ENCODE measurements at places on chromosomes 7 and 10. TPM values are rescaled to one million over a fixed set of nuclear protein-coding genes. Genes with fewer than 3 reads are reported as not detected.

Gene MMRN2
- 5.4 TPM for total RNA-seq

Gene FAM200A
- 8.1 TPM for total RNA-seq

Gene CPEB3
- 8.0 TPM for total RNA-seq

- no peak overlapping the region for H3K27ac ChIP-seq
- H3K27me3 ChIP-seq: no peaks in the 10 kb centered on the region
- H3K4me1 ChIP-seq: no peaks in the 10 kb centered on the region
Observed at GRCh38 chr10:24518981-24519597, 204.6 kb downstream of the ARHGAP21 start.

GRCh38 chr10:108894402-108895301, 1028.7 kb downstream of the XPNPEP1 start:
- H3K27me3 ChIP-seq: no peaks in the 10 kb centered on the region
- DNase-seq: no peak
- H3K4me1 ChIP-seq: no peaks in the 10 kb centered on the region
- no peak overlapping the region for H3K4me3 ChIP-seq
- no peak overlapping the region for H3K27ac ChIP-seq
- H3K36me3 ChIP-seq: no peaks in the 10 kb centered on the region

DNA sequence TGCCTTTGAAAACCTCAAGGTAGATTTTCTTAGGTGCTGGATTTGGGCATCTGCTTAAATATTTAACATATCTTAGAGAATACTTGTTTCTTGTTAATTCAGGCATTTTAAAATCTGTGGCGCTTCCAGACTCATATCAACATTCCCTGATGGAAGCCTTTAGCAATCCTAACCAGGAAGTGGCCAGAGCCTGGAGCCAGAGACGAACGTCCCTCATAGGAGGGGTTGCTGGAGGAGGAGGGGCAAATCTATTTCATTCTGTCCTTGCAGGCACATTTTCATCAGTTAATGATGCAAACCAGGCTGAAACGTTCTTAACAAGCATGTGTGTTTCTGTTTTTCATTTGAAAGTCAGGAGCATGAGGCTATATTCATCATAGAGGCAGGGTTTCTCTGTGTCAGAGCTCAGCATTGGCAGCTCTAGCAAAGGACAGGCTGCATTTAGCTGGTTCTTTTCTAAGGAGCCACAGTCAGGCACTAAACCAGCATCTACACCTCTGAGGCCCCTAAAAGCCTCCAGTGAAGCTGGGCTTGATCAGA, 17.8 kb upstream of the IFIT2 start:
- no peak overlapping the region for H3K4me3 ChIP-seq
- H3K4me1 ChIP-seq: peaks cover 3% of the 10 kb centered on the region
- no peaks in the 10 kb centered on the region for H3K36me3 ChIP-seq
- peak; percentile 22 for DNase-seq
- no peaks in the 10 kb centered on the region for H3K27me3 ChIP-seq

- no peak overlapping the region for H3K4me3 ChIP-seq
- H3K27ac ChIP-seq: no peak overlapping the region
- peaks cover 4% of the 10 kb centered on the region for H3K36me3 ChIP-seq
- no peak for DNase-seq
- peaks cover 3% of the 10 kb centered on the region for H3K4me1 ChIP-seq
Observed at GRCh38 chr10:22609719-22610465, 104.5 kb downstream of the PIP4K2A start.

- H3K36me3 ChIP-seq: peaks cover 10% of the 10 kb centered on the region
- H3K4me3 ChIP-seq: peak overlapping the region; percentile 99
- H3K4me1 ChIP-seq: peaks cover 21% of the 10 kb centered on the region
- H3K27ac ChIP-seq: peak overlapping the region; percentile 91
- no peak for DNase-seq
Observed at GRCh38 chr7:99407872-99408378, 472 bp downstream of the PDAP1 start.

GRCh38 chr7:69859342-69859741, 261.1 kb downstream of the AUTS2 start:
- peaks cover 36% of the 10 kb centered on the region for H3K4me1 ChIP-seq
- H3K36me3 ChIP-seq: no peaks in the 10 kb centered on the region
- no peak overlapping the region for H3K4me3 ChIP-seq
- no peaks in the 10 kb centered on the region for H3K27me3 ChIP-seq
- H3K27ac ChIP-seq: no peak overlapping the region

DNA sequence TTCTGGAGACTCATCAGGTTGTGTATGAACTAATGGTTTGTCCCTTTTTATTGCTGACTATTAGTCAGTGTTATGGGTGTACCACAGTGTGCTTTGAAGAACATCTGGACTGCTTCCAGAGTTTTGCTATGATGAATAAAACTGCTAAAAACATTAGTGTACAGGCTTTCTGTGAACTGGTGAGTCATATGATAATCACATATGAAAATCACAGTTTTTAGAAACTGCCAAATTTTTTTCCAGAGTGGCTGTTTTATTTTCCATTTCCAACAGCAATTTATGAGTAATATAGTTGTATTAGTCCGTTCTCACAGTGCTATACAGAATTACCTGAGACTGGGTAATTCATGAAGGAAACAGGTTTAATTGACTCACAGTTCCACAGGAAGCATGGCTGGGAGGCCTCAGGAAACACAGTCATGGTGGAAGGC, 281.2 kb upstream of the VSTM2A start:
- DNase-seq: no peak
- no peaks in the 10 kb centered on the region for H3K4me1 ChIP-seq
- H3K27me3 ChIP-seq: no peaks in the 10 kb centered on the region
- H3K4me3 ChIP-seq: no peak overlapping the region
- no peaks in the 10 kb centered on the region for H3K36me3 ChIP-seq
- no peak overlapping the region for H3K27ac ChIP-seq

DNA sequence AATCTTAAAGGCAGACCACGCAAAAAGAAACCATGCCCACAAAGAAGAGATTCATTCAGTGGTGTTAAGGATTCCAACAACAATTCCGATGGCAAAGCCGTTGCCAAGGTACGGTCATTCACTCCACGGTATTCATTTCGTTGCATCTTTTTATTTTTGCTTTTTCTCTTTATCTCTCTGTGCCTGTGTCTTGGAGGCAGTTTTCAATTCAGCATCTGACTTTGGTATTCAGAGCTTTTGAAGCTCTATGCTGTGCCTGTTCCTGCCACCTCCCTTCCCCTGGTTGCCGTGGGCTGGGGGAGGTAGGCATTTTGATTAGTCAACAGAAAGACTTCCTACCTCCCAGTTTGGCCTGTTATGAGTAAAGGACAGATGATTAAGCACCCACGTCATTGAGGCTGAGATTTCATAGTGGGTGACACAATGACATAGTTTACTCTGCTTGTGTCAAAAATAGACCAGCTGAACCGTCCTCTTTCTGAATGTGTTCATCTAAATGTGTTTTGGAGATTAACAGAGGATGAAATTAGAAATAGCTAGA, 149.5 kb downstream of the ARID5B start:
- H3K27me3 ChIP-seq: peaks cover 2% of the 10 kb centered on the region
- H3K27ac ChIP-seq: no peak overlapping the region
- DNase-seq: no peak
- H3K36me3 ChIP-seq: no peaks in the 10 kb centered on the region
- H3K4me1 ChIP-seq: peaks cover 34% of the 10 kb centered on the region

DNA sequence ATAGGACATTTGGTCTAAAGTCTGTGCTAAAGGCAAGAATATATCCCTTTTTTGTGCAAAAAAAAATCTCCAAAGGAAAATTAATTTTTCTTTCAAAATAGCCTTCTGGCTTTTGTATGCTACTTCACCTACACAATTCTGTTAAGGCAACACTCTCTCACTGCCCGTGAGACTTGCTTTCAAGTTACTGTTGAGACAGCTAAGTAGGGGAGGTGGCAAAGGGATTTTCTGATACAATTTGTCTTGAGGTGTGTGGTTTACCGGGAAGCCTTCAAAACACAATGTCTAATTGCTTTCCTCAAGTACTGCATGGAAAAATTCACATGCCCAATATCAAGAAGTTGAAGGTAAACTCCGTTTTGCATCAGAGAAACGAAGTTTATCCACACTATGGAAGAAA, 50.8 kb upstream of the RSU1 start:
- H3K27ac ChIP-seq: no peak overlapping the region
- peaks cover 5% of the 10 kb centered on the region for H3K36me3 ChIP-seq
- no peak overlapping the region for H3K4me3 ChIP-seq
- peaks cover 2% of the 10 kb centered on the region for H3K27me3 ChIP-seq

Measured in glutamatergic neuron (in vitro differentiated cells).